Lower leg skin (tissue), 4 donors: ENCODE measurements at places on chromosomes 5 and 9. TPM values are rescaled to one million over a fixed set of nuclear protein-coding genes. Genes with fewer than 3 reads are reported as not detected.

DNA sequence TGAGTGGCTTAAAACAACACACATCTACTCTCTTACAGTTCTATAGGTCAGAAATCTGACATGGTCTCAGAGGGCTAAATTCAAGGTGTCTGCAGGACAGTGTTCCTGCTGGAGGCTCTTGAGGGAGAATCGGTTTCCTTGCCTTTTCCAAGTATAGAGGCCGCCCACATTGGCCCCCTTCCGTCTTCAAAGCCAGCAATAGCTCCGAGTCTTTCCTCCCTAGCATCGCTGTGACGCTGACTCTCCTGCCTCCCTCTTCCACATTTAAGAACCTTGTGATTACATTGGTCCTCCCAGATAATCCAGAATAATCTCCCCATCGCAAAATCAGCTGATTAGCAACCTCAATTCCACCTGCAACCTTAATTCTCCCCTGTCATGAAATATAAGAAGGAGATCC is 81.3 kb upstream of the IER5L start:
- DNase-seq, result no peak

DNA sequence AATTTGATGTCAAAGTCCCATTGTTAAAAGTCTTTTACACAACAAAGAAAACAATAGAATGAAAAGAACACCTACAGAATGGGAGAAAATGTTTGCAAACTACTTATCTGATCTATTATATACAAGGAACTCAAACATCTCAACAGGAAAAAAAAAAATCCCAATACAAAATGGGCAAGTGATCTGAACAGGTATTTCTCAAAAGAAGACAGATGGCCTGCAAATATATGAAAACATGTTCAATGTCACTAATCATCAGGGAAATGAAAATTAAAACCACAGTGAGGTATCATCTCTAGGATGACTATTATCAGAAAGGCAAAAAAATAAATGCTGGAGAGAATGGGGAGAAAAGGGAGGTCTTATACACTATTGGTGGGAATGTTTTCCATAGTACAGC is 301.8 kb downstream of the ARHGAP26 start:
- no peak for DNase-seq

SPATA31D4 gene
- not detected for total RNA-seq

GRCh38 chr5:104904561-104904960 is 1342.0 kb upstream of the NUDT12 start:
- no peak for DNase-seq
